ENCODE measurements at places on chromosomes 7 and 10.
A peak's percentile ranks its signal among the peaks of the same experiment; 100 is the strongest.

GRCh38 chr7:760006-760405, 32.9 kb upstream of the PRKAR1B start:
- no peak for DNase-seq

- peak; percentile 16 for DNase-seq
Observed at GRCh38 chr10:71218046-71218650, 5.8 kb downstream of the UNC5B start.

- DNase-seq = no peak
Observed at GRCh38 chr7:34842782-34843181, 184.8 kb downstream of the NPSR1 start.

- DNase-seq = peak; percentile 61
Observed at GRCh38 chr10:119412244-119413092, 130.1 kb downstream of the RGS10 start.

DNA sequence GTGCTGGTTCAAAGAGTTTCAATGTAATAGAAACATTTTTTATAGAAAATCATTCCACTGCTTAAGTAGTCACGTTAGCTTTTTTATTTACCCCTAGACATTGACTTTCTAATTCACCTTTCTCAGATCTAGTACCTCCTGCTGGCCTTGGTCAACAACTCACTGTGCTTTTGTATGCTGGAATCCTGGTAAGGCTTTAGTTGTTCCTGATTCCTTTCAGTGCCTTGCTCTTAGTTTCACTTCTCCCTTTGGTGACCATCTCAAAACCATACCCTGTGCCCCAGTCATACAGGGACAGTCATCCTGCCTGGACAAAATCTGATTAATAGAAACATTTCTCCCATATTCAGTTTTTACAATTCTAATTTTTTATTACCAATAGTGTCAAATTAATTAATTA, 130.2 kb downstream of the GPR37 start:
- no peak for DNase-seq

DNA sequence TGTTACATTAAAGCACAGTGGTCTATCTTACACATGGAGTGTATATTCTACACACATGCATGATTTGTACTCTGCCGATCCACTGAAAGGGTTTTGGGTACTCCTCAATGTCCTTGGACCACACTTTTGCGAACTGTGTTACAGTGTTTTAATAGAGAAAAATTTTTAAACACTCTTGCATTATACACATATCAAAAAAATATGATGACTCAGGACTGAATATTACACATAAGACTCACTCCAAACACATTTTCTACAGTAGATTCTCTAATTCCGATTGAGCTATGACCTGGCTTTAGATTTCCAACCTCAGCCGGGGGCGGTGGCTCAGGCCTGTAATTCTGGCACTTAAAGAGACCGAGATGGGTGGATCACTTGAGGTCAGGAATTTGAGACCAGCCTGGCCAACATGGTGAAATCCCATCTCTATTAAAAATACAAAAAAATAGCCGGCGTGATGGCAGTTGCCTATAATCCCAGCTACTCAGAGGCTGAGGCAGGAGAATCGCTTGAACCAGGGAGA, 222.4 kb downstream of the CACNA2D1 start:
- no peak for DNase-seq

DNA sequence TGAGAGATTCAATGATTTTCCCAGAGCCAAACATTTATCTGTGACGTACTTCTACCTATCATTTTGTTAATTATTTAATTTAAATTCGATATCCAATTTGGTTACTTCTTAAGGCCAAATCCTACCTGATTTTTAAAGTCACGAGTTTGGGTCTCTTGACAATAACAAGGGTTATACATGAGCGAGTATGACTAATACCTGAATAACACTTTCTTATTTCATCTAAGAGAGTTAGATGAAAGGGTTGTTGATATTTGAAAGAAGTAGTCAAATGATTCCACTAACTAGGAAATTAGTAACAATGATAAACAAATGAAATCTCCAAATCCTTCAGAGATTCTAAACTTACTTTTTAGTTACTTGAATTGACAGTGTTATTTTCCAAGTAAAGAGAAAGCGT, 1086.9 kb downstream of the XPNPEP1 start:
- no peak for DNase-seq

DNA sequence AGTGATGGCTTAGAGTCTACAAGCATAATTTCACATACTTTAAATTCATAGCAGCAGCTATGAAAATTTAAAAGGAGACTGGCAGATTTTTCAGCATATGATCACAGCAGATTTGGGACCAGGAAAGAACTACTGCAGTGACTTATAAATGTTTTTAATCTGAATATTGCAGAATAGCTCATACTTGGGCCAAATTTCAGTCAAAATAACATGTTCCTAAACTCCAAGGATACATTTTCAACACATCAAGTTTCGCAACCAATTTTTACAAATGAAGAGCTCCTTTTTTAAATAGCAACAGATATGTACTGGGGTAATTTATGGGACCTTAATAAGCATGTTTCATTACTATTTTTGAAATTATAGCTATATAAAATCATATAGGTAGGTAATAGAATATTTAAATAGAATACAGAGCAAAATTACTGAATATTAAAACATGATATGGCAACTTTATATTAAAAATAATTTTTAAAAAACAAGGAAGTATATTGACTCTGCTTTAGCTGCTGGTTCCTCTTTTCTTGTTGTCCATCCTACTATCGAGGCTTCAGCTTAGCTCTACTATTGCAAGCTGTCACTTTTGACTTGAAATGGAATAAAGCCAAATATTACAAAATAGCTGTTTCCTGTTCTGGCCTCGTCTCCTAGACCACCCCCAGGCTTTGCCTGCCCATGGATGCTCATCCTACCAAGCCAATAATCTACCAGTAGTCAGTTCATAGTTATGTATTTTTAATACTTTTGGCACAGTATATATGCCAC, 123.1 kb downstream of the NRBF2 start:
- no peak for DNase-seq

DNA sequence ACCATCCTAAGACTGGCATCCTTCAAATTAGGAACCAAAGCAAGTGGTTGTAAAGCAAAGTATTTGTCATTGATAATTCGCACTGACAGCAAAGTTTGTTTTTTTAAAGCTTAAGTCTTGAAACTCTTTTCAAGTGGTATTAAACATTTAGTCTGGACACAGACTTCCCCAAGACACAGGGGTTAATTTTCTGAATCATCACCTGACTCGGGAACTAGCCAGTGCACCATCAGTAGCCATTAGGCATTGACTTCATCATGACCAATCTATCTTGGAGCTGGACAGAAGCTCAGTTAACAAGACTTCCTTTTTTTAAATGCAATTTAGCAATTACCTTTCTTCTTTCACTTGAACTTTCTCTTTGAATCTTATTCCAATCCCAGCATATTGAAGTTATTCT, 210.6 kb downstream of the ZNF365 start:
- no peak for DNase-seq
